ENCODE measurements at places on chromosomes 5 and 9.

DNA sequence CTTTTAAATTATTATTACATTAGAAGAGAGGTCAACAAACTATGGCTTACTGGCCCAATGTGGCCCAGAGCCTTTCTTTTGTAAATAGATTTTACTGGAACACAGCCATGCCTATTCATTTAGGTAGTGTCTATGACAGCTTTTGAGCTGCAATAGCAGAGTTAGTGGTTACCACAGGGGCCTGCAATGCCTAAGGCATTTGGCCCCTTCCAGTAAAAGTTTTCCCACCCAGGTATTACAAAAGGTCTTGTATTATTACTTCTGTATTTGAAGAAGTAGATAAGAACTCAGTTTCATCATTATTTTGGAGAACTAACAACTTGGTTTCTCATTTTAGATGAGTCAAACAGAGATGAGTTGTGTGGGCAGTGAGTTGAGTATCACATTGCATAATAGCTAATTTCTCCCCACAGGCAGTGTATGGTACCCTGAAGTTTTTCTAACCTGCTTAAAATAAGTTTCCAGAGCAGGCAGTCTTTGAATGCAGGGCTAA is 9.5 kb downstream of the MTRR start:
- peak; percentile 75 for DNase-seq

DNA sequence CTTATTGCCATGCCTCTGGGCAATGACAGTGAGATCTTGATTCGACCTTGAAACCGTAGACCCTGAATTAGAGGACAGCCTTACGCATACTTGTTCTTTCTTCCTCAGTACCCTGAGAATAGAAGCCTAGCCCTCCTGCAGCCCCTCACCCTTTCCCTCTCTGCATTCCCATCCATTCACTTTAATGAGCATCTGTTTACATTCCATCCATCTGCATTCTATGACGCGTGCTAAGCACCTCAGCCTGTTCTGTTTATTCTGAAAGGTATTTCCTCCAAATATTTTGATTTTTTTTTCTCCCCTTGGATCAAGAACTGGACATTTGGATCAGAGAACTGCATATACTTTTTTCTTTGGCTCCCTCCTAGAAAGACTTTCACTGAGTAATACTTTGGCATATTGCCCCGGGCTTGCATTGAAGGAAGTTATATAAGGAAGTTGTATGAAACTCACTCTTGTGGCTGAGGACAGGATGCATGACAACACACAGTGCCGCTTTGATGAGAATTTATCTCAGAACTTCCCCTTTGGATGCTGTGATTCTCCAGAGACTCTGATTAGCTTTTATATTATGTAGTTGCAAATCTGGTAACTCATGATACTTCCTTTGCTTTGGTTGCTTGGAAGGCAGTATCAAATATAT is 15.7 kb downstream of the TMEM8B start:
- peak; percentile 90 for DNase-seq

DNA sequence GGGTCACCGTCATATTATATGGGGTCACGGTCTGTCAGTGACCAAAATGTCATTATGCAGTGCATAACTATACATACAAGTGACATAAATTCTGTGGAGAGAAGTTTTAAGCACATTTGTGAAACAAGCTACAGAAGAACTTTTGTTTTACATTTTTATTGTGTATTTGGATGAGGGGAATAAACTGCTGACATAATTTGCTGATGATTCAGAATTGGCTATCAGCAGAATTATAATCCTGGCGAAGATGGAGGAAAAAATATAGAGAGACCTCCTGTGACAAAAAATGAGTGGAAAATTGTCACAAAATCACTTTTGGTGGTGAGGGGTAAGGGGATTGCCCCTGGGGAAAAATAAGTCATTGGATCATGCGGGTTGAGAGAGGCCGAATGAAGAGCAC is 116.3 kb upstream of the ANKRD55 start:
- DNase-seq: no peak

GRCh38 chr9:137476856-137477255 is 17.7 kb upstream of the NSMF start:
- no peak for DNase-seq

DNA sequence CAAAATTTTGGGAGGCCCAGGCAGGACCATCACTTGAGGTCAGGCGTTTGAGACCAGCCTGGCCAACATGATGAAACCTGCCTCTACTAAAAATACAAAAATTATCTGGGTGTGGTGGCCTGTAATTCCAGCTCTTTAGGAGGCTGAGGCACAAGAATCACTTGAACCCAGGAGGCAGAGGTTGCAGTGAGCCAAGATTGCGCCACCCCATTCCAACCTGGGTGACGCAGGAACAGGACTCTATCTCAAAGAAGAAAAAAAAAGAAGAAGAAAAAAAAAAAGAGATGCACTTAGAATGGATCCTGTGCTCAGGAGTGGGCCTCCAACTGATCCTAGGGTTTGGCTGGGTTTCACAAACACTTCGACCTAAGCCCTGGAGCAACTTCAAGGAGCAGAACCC is 45.1 kb downstream of the GLDC start:
- no peak for DNase-seq

GRCh38 chr9:114238472-114238871 is 83.1 kb downstream of the COL27A1 start:
- no peak for DNase-seq

GRCh38 chr5:115267617-115268016 is 4.9 kb upstream of the PGGT1B start:
- peak; percentile 54 for DNase-seq

DNA sequence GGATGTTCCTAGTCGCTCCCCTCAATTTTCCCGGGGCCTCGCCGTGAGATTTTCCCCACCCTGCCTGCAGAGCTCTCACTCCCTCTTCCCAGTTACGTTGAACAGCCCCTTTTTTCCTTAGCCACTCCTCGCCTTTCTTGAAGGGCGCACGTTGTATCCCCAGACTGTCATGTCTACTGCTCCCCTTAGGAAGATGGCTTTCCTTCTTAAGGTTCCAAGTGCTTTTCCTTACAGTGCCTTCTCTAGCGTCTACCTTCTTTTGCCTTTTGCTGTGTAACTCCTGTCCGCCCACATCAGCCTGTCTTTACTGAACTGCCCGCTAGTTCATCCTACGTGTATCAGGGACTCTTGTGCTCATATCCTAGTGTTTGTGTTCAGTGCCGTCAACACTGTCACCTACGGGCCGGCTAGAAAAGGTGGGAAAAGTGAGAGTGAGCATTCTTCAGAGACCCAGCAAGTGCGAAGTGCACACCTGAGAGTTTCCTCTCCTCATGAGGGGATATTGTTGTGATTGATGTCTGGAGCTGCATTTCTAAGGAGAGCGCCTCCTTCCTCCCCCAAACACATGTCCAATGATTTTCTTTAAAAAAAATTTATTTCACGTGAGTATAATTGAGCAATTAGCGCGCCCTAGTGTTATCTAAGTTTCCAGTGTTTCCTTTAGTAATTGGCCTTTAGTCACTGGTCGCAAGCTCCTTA is 764 bp downstream of the CAMLG start:
- DNase-seq: peak; percentile 62
